ENCODE measurements at places on chromosomes 6 and 20.

DNA sequence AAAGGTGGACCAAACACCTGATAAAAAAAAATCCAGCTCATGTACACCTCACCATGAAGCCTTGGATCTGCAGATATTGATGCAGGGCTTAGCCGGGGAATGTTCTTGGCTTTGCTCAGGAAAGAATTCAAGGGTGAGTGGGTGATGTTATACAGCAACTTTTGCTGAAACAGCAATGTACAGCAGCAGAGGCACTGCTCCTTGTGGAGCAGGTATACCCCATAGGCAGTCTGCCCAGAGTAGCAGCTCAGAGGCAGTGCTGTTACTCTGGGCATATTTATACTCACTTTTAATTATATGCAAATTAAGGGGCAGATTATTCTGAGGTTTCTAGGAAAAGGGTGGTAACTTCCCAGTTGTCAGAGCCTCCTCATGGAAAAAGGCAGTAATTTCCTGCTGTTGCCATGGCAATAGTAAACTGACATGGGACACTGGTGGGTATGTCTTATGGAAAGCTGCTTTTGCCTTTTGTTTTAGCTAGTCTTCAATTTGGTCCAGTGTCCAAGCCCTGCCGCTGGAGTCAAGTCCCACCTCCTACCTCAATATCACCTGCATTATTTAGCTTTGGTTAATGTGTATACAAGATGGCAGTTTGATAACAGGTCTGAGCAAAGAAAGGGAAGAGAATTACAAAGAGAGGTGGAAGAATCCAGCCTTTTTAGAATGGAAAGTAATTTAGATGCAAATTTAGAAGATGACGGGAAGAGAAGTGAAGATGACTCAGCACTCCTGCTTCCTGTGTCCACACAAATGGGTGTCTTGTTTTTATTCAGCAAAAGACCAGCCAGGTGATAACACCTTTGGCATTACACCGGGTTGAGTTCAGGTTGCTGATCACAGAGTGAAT is 110.1 kb upstream of the JAG1 start:
- no peak for ATAC-seq

DNA sequence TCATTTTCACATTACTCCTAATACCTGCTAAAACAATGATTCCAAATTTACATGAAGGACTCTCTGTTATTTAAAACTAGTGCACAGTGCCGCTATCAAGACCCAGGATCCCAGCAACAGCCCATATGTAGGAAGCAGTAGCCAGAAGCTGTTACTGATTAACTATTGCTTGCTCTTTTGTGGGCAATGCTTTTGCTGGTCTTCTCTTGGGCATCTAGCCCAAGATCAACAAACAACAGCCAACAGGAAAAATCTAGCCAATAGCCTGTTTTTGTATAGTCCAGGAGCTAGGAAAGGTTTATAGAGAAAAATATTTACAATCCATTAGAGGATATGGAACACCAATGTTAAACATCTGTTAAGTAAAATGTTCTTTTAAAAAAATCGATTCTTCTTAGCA is 22.1 kb upstream of the TENT5A start:
- ATAC-seq, result no peak

DNA sequence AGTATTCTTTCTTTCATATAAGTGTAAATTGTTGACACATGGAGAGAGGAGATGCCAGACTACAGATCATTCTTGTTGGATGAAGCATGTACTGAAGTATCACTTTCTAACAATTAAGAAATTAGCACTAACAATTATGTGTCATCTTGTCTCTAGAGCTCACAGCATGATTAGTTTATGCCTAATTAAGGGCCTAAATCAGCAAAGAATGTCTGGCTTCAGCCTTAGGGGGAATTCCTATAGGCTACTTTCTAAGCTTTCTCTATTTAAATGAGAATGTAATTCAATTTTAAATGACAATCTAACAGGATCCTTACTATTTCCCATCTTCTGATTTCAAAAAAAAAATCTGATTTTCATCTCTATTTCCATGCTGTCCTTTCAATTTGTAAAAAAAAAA is 371.0 kb downstream of the EPHA7 start:
- ATAC-seq, result no peak

GRCh38 chr20:54197621-54198604 is 10.0 kb upstream of the PFDN4 start:
- no peak for ATAC-seq

DNA sequence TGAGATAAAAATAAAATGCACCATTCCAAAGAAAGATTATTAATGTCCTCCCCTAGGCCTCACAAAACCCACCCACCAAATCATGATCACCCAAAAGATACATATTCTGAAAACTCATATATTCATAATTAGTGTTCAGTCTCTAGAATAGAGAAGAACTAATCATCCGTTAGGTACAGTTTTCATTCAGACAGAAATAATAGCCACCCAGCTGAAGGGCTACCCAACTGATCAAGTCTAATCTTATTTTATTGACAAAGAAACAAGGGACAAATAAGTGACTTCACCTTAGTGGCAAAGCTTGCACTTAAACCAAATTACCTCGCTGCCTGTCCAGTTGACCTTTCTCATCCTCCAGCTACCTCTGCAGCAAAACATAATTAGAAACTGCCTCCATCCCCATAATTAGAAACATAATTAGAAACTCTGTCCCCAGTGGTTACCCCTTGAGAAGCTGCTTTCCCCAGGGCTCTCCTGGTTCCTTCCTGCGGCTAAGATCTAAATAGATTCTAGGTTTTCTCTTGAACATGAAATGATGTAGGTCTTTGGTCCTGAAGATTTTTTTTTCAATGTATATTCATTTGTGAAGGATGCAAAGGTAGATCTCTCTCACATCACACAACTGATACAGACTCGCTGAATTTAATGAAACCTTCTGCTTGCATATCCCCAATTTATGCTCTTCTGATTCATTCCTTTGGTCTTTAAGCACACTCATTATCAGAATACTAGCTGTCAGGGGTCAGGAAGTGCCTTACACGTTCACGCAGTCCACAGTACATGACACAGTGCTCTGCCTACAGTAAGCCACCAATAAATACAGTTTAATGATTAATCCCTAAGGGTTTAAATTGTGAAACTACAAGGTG is 46.3 kb downstream of the HBS1L start:
- peak; percentile 89 for ATAC-seq

- no peak for ATAC-seq
Measured at GRCh38 chr6:12132351-12133222, 120.5 kb downstream of the HIVEP1 start.

DNA sequence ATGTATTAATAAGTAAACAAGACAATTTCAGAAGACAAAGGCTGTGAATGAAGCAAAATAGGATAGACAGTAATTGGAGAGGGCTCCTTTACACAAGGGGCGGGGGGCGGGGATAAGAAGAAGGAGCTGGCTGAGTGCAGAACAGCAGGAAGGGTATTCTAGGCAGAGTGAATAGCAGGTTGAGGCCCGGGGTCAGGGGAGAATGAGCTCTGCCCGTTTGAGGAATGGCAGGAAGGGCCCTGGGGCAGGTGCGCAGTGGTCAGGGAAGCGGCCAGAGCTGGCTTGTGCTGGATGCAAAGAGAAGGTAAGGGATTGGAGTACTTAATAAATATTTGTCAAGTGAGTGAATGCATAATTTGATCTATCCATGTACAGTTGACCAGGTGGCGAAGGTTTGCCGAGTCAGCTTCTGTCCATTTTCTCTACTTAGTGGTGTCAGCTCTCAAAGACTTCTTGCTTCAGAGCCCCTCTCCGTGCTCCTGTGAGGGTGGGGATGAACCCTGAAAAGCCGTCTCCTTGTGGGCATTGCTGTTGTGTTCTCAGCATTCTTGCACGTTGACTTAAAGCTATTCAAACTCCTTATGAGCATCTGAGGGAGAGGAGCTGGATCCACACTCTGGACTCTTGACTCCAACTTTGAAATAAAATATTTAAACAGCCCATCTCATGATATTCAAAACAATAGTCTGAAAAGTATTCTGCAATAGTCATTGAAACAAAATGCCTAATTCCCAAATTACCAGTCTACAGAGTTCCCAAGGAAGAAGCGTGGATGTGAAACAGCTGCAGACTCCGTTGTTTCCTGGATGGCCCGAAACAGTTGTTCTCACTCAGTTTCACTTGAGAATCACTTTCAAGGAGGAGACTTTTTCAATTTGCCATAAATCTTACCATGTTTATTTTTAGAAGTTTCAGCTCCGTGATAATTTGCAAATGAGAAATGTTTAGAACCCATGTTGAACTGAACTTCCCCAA is 105.1 kb downstream of the EDN3 start:
- ATAC-seq, result no peak

DNA sequence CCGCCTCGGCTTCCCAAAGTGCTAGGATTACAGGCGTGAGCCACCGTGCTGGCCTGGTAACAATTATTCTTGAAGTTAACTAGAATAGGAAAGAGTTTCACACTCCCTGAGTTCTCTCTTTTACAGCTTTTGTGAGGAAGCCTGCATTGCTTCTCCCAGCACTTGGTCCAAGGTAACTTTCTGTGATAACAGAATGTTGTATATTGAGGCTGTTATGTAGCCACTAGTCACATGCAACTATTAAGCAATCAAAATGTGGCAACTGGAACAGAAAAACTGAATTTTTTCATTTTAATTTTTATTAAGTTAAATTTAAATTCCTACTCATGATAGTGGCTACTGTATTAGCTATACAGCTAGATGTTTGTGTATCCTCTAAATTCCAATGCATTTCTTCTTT is 2.5 kb downstream of the TRIM38 start:
- no peak for ATAC-seq

- no peak for ATAC-seq
Measured at GRCh38 chr6:56527934-56528333, 114.8 kb downstream of the DST start.

GRCh38 chr6:127177923-127178231 is 59.4 kb downstream of the RSPO3 start:
- ATAC-seq, result no peak

- ATAC-seq, result no peak
Measured at GRCh38 chr6:150182460-150183078, 39.7 kb downstream of the PPP1R14C start.

GRCh38 chr6:5704708-5705107 is 302.0 kb downstream of the NRN1 start:
- no peak for ATAC-seq

- ATAC-seq, result no peak
Measured at GRCh38 chr20:8399947-8400346, 267.9 kb downstream of the PLCB1 start.

DNA sequence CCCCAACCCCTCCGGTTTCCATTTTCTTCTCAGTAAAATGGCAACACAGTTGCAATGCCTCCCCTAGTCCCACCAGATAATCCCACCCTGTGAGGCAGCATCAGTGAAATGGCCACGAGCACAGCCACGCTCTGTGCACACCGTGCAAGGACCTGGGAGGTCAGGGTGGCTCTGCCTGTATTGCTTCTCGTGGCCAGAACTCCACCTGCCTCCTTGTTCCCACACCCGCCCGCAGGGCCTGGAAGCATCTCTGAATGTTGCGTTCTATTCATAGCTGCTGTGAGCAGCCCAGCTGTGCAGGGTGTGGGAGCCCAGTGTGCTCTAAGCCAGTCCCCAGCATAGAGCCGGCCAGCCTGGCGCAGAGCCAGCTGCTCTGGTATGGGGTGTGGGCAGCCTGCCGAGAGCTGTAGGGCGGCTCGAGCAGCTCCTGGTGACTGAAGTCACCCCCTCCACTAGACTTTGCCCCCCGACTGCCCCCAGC is 161.1 kb downstream of the DLL1 start:
- no peak for ATAC-seq

DNA sequence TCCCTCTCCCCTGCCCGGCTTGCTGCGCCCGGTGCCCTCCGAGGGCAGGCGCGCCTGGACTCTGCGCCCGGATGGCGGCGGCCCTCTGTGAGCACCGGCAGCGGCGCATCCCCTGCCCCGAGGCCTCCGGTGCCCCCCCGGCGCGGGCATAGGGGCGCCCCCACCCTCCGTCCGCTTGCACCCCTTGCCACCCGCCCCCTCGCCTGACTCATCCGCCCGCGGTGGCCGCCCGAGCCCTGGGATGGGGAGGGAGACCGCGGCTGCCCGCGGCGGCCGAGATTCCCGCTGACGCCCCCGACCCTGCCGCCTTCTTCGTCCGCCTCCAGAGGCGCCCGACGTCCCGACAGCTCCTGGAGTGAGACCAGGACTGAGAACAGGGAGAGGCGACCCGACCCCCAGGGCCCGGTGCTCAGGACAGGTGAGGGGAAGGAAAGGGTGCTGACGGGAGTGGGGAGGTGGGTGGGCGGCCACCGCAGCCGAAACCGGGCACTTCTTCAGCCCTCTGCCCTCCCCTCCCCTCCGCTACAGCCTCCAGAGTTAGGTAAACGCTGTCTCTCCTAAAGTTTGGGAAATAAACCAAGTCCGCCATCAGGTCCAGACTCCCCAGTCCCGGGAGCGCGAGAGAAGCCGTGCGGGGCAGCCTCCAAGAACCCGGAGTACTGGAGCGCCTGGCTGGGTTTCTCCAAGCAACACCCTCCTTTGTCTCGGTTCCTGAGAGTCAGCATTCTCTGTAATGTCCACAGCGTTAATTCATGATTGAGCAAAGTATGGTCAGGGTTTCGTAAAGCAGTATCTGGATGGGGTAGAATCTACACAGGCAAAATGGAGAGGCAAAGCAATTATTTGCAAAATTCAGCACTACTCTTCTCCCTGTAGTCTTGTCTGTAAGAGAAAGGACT is 539 bp downstream of the TMEM200A start:
- no peak for ATAC-seq

GRCh38 chr20:31256959-31257358 is 505 bp upstream of the DEFB115 start:
- ATAC-seq, result no peak

GRCh38 chr6:79468116-79468515 is 69.1 kb downstream of the LCA5 start:
- ATAC-seq, result no peak

DNA sequence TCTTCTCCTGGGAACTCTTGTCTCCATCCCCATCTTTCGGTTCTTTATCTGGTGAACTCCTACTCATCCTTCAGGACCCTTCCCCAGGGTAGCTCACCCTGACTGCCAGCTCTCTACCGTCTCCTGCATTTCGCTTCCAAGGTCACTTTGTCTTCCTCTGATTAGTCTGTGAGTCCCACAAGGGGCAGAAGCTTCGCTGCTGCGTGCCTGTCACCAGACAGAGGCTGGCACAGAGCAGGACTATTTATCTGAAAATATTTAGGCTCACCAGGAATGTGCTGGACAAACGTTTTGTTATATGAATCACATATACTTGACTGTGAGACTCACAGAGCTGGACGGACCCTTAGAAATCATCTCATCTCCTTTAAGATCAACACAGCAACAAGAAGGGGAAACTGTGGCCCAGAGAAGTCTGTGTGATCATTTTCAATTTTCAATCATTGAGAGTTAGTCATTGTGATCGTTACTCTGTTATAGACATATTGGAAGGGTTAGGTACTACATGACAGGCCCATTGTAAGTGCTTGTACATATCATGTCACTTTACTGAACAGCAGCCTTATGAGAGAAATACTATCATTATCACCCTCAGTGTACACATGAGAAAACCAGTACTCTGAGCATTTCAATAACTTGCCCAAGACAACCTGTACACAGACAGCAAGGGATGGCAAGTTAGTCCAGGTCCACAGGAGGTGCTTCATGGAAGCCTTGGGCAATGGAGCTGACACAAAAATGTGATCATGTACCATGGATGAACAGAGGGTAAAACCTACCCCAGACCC is 51.4 kb downstream of the JPH2 start:
- ATAC-seq, result no peak

GRCh38 chr20:50309280-50309763 is 118.7 kb downstream of the CEBPB start:
- ATAC-seq, result no peak

- ATAC-seq, result no peak
Measured at GRCh38 chr20:3165473-3166337, 6.0 kb upstream of the FASTKD5 start.

All from activated CD4-positive, CD25-positive, alpha-beta regulatory T cell treated with anti-CD3 and anti-CD28 coated beads, Interleukin-2, amount 50 U/mL, for 24 hours (primary cell).